Stimulated activated CD4-positive, alpha-beta T cell treated with anti-CD3 and anti-CD28 coated beads, TNF-alpha, amount 100 ng/mL, for 1 hour (primary cell): ENCODE measurements at places on chromosomes 1 and 21.
A peak's percentile ranks its signal among the peaks of the same experiment; 100 is the strongest.

DNA sequence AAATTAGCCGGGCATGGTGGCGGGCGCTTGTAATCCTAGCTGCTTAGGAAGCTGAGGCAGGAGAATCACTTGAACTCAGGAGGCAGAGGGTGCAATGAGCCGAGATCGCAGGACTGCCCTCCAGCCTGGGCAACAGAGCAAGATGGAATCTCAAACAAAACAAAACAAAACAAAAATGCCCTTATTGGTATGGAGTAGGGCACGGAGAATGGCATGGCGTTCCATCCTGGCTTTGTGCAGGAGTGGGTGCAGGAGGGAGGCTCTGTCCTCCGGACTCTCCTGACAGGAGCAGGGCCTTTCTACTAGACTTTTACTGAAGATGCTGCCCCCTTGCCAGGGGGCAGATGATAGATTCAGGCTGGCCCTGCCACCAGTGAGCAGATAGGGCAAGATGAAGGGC is 1.0 kb downstream of the TMEM61 start:
- DNase-seq, result no peak

GRCh38 chr1:111596499-111596898 is 23.1 kb upstream of the RAP1A start:
- DNase-seq, result no peak

DNA sequence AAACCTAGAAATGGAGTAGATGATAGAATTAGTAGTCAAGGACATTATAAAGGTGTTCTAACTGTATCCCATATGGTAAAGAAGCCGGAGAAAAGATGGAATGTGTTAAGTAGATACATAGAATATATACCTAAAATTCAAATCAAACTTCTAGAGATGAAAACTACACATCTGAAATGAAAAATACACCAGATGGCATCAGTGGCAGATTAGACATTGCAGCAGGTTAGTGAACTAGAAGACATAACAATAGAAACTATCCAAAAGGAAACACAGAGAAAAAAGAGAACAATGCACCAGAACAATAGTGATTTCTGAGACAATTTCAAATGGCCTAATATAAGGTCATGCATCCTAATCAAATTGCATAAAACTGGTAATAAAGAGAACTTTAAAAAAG is 26.9 kb downstream of the ZBTB21 start:
- DNase-seq, result no peak

DNA sequence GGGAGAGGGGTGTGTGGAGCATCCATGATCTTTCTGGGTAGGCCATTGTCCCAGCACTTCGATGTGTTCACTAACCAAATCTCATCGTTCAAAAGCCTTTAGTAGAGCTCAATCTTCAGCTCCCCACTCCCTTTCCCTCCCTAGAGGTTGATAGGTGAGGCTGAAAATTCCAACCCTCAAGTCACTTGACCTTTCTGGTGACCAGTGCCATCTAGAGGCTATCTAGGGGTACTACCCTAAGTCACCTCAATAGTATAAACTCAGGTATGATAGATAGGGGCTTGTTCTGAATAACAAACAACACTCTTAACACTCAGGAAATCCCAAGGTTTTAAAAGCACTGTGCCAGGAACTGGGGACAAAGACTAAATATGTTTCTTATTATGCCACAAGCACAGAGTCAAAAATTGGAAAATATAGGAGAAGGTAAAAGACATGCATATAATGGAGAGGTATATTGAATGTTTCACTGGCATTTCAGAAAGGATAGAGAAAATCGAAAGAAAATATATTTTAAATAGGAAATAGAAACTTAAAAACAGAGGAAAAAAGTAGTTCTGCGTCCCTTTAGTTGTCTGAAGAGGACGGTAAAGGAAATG is 42.9 kb upstream of the CD53 start:
- peak; percentile 0 for DNase-seq

GRCh38 chr1:70071601-70072000 is 133.8 kb downstream of the LRRC40 start:
- no peak for DNase-seq

- DNase-seq, result no peak
Observed at GRCh38 chr1:232486006-232486405, 143.9 kb downstream of the SIPA1L2 start.
